Osteocyte (in vitro differentiated cells): ENCODE measurements at places on chromosomes 6 and 20. TPM values are rescaled to one million over a fixed set of nuclear protein-coding genes. Genes with fewer than 3 reads are reported as not detected.

NMBR gene
- not detected in 2 replicates for total RNA-seq

- peaks cover 10% of the 10 kb centered on the region for H3K4me1 ChIP-seq
- no peaks in the 10 kb centered on the region for H3K36me3 ChIP-seq
- peaks cover 2% of the 10 kb centered on the region for H3K27me3 ChIP-seq
- DNase-seq: no peak
- no peak overlapping the region for H3K27ac ChIP-seq
- no peak overlapping the region for H3K4me3 ChIP-seq
Measured at GRCh38 chr6:108748959-108749358, 99.3 kb upstream of the ARMC2 start.

DNA sequence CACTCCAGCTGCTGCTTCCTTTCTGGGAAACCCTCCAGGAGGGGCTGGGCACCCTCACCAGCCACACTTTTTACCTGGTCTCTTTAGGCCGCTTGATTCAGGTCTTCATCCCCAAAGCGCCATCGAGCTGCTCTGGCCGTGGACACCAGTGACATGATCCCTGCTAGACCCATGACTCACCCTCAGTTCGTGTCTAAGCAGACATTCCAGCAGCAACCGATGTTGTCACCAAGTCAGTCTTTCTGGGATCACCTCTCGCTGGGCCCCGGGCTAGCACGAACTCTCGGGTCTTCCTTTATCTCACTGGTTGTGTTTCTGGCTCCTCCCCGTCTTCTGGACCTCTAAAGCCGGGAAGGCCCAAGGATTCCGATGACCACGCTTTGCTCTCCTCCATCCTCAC is 43.0 kb upstream of the GPR31 start:
- H3K4me1 ChIP-seq: no peaks in the 10 kb centered on the region
- no peaks in the 10 kb centered on the region for H3K36me3 ChIP-seq
- H3K4me3 ChIP-seq: no peak overlapping the region
- no peak for DNase-seq
- H3K27me3 ChIP-seq: peaks cover 24% of the 10 kb centered on the region
- H3K27ac ChIP-seq: no peak overlapping the region

- no peaks in the 10 kb centered on the region for H3K27me3 ChIP-seq
- H3K4me1 ChIP-seq: peaks cover 4% of the 10 kb centered on the region
- no peak overlapping the region for H3K27ac ChIP-seq
- no peaks in the 10 kb centered on the region for H3K36me3 ChIP-seq
- H3K4me3 ChIP-seq: no peak overlapping the region
Measured at GRCh38 chr6:134138226-134138975, 86.0 kb upstream of the SLC2A12 start.

GRCh38 chr6:72704979-72705378 is 83.1 kb downstream of the KCNQ5 start:
- peaks cover 13% of the 10 kb centered on the region for H3K4me1 ChIP-seq
- H3K4me3 ChIP-seq: no peak overlapping the region
- H3K36me3 ChIP-seq: peaks cover 3% of the 10 kb centered on the region
- H3K27ac ChIP-seq: no peak overlapping the region
- H3K27me3 ChIP-seq: no peaks in the 10 kb centered on the region

MCM3 gene
- 32.1 and 32.6 TPM in 2 replicates for total RNA-seq

FAXC gene
- total RNA-seq: 2.5 and 3.1 TPM in 2 replicates

CALHM5 gene
- total RNA-seq: 4.9 and 5.6 TPM in 2 replicates

DNA sequence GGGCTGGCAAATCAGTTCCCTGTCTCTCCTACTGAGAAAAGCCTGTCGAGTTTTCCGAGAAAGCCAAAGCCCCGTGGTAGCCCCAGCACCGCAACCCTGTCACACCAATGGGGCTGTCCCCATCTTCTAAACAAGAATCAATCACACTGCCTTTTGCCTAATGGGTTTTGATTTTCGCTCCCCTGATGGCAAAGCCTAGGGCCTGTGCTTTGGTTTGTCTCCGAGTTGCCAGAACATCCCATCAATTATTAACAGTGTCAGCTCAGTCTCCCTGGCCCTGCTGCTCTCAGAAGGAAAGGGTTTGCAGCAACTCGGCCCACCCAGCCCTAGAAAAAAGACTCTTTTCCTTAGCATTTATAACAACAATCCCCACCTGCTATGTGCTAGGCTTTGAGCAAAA is 4.2 kb downstream of the KCNB1 start:
- H3K4me1 ChIP-seq: peaks cover 15% of the 10 kb centered on the region
- H3K27ac ChIP-seq: no peak overlapping the region
- H3K4me3 ChIP-seq: no peak overlapping the region
- no peak for DNase-seq
- peaks cover 23% of the 10 kb centered on the region for H3K27me3 ChIP-seq

PROKR2 gene
- not detected in 2 replicates for total RNA-seq

GRCh38 chr20:1825938-1826445 is 69.2 kb upstream of the SIRPA start:
- peaks cover 6% of the 10 kb centered on the region for H3K4me1 ChIP-seq
- no peak overlapping the region for H3K4me3 ChIP-seq
- no peaks in the 10 kb centered on the region for H3K27me3 ChIP-seq
